ENCODE measurements at places on chromosomes 16 and 17.

DNA sequence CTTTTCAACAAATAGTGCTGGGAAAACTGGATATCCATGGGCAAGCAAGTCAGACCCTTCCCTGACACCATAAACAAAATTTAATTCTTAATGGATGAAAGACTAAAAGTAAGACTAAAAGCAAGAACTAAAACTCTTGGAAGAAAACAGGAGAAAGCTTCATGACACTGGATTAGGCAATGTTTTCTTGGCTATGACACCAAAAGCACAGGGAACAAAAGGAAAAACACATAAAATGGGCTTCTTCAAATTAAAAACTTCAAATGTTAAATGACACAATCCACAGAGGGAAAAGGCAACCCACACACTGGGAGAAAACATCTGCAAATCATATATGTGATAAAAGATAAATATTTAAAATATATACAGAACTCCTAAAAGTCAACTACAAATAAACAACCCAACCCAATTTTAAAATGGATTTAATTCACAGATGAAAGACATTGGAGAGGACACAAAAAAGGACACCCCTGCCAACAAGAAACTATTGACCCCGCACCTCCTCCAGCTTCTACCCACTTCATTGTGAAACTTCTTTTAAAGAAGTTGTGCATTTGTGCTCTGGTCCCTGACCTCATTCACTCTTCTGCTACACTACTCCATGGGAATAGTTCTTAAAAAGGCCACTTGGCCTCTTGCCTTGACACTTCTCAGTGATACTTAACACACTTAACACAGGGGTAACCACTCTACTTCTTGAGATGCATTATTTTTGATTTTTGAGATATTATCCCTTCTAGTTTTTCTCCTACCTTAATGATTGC, 80.3 kb downstream of the TRIM37 start:
- DNase-seq = no peak

DNA sequence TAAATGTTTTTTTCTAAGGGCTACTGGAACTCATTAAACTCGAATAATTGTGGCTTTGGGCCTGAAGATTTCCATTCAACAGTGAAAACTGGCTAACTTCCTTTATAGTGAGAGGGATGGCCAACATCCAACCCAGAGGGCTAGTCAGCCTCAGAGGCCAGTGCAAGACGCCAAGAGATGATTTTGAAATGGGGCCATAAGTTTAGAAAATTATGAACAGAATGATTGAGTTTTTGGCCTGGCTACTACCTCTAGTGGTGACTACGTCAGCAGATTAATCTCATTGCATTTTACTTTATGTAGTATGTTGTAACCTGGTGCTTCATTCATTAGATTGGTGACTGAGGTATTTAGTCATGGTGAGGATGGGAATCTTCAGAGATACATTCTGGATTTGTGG, 28.4 kb downstream of the HAPSTR1 start:
- no peak for DNase-seq

GRCh38 chr16:57512296-57513001, 23.9 kb downstream of the CCDC102A start:
- DNase-seq = no peak

- DNase-seq = peak; percentile 65
Observed at GRCh38 chr17:79612468-79613194, 1.8 kb upstream of the RBFOX3 start.

GRCh38 chr17:66073384-66073783, 118.5 kb downstream of the CEP112 start:
- no peak for DNase-seq

DNA sequence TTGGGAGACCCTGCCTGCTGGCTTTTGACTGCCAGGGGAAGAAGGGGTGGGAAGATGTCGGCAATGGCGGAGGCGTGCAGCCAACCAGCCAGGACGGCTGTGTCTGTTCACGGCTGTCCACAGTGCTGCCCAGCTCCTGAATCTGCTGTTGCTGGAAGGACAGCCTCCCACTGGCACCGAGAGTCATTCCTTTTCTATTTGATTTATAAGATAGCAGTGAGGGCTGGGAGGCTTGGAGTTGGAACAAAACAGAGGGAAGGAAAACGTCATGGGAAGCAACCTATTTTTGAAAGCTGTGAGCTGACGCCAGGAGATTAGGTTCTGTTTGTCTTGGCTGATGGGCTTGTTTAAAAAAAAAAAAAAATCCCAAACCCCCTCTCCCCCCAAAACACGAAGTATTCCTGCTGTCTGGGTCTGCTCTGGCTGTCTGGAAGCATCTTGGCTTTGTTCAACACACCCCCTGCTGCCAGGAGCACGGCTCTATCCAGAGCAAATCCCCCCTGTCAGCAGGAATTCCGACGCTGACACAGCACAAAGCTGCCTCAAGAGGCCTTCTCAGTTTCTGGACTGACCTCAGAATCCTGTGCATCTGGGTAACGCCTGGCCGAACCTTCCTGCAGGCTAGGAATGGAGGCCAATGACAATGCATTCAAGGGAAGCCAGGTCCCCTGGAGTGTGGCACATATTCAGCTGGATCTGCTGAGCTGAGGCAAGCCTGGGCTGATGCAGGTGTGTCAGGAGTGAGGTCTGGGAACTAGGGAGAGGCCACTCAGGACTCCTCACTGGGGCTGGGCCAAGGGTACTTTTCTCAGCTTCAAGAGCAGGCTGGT, 41.0 kb upstream of the SREBF1 start:
- peak; percentile 38 for DNase-seq

- no peak for DNase-seq
Observed at GRCh38 chr17:57929386-57929785, 25.8 kb downstream of the CUEDC1 start.

- no peak for DNase-seq
Observed at GRCh38 chr17:31379597-31380205, 11.8 kb upstream of the RAB11FIP4 start.

- DNase-seq = no peak
Observed at GRCh38 chr17:62780951-62781350, 27.2 kb downstream of the MARCHF10 start.

- DNase-seq = no peak
Observed at GRCh38 chr17:31622500-31622899, 231.0 kb downstream of the RAB11FIP4 start.

DNA sequence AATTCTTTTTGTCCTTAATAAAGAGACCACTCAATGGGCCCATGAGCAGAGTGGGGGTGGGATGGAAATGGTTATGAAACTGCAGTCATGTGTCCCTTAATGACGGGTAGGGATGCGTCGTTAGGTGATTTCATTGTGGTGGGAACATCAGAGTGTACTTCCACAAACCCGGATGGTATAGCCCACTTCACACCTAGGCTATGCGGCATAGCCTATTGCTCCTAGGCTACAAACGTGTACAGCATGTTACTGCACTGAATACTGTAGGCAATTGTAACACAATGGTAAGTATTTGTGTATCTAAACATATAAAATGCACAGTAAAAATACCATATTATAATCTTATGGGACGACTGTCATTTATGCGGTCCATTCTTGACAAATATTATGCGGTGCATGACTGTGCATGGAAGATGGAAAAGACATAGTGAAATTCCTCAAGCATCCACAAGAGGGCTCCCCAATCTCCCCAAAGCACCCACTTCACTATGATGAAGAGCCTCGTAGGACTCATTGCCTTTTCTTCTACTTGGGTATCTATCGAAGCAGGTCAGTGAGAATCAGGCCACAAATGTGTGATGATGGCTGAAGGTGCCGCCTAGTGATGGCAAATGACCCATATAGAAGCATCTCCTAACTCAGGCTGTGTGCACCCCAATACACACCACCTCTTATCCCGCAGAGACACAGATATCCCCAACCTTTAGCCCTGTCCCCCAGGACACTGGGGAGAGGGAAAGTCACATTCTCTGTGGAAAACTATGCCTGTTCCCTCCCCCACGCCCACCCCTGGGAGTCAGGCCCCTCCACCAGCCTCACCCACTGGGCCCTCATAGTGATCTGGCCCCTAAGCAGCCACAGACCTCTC, 43.5 kb downstream of the TBX21 start:
- no peak for DNase-seq

- DNase-seq = no peak
Observed at GRCh38 chr16:56983211-56983751, 6.1 kb upstream of the NLRC5 start.

- no peak for DNase-seq
Observed at GRCh38 chr16:27436921-27437650, 35.1 kb downstream of the IL21R start.

GRCh38 chr17:74921026-74921681, 1.9 kb downstream of the USH1G start:
- DNase-seq = no peak

DNA sequence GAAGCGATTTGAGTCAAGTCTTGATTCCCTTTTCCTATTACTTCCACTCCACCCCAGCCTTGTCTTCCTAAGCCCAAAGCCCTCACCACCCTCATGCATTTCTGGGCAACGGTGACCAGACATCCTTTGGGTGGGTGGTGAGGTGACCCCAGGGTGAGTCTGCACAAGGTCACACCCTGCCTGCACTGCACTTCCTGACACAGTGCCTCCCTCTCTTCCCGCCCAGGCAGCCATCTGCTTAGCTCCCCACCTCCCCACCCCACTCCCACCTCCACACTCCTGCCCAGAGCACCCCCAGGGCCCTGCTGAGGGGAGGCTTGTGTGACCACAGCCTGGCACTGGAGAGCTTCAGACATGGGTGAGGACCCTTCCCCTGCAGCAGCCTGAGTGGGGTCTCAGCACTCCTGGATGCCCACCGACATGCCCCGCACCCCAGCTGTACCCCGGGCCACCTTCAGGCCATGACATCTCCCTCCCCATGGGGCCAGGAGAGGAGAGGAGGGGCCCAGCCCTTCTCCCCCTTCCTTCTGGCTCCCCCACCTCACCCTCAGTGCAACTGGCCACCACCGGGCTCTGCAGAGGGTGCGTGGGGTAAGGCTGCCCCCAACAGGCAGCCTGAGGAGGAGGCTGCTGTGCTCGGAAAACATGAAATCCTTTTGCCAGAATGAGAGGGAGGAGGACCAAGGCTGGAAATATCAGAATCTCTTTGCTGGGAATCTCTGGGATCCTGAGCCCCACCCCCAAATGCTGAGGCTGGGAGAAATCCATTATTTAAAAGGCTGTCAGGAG, 68.6 kb downstream of the CCT6B start:
- DNase-seq = no peak

GRCh38 chr17:17626151-17626805, 34.8 kb upstream of the PEMT start:
- peak; percentile 41 for DNase-seq

DNA sequence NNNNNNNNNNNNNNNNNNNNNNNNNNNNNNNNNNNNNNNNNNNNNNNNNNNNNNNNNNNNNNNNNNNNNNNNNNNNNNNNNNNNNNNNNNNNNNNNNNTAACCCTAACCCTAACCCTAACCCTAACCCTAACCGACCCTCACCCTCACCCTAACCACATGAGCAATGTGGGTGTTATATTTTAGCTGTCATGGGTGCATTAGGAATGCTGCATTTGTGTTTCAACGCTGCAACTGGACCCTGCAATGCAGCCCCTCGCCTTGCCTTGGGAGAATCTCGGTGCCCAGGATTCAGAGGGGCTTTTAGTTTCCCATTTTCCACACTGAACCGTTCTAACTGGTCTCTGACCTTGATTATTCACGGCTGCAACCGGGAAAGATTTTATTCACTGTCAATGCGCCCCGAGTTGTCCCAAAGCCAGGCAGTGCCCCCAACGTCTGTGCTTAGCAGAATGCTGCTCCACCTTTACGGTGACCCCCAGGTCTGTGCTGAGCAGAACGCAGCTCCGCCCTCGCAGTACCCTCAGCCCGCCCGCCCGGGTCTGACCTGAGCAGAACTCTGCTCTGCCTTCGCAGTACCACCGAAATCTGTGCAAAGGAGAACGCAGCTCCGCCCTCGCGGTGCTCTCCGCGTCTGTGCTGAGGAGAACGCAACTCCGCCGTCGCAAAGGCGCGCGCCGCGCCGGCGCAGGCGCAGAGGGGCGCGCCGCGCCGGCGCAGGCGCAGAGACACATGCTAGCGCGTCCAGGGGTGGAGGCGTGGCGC, 43.3 kb downstream of the POLR3K start:
- DNase-seq = no peak
